ENCODE measurements at places on chromosomes 12 and 14. TPM values are rescaled to one million over a fixed set of nuclear protein-coding genes. Genes with fewer than 3 reads are reported as not detected.

DNA sequence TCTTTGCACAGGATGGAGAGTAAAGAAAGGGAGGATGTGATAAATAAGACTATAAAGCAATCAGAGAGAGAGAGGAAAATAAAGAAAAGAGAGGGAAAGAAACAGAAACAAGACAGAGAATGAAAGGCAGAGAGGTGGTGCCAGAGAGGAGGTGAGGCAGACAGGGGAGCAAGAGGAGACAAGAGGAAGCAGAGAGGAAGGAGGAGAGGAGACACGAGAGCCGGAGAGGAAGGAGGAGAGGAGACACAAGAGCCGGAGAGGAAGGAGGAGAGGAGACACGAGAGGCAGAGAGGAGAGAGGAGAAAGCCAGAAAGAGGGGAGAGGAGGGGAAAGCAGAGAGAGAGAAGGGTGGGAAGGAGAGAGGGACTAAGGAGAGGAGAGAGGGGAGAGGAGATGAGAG, 125.2 kb downstream of the PAPOLA start:
- no peak overlapping the region for H3K27ac ChIP-seq
- no peak for DNase-seq
- no peaks in the 10 kb centered on the region for H3K36me3 ChIP-seq
- H3K4me3 ChIP-seq, result no peak overlapping the region

DNA sequence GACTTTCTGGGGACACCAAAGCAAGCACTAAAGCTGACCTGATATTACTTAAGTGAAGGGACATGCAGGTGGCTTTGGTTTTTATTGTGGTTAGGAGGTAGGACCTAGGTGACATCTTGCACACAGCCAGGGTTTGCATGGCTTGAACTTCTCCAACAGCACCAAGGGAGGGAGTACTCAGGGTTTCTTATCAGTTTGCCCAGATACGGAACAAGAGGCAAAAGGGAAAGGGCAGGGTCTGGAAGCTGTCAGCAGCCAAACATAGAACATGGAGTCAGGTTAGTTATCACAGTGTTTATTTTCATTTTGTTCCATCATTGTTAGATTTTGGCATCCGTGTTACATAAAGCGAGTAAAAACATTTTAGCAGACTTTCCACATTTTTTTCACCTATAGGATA, 186.3 kb upstream of the CLEC14A start:
- H3K27me3 ChIP-seq, result no peaks in the 10 kb centered on the region
- H3K36me3 ChIP-seq, result no peaks in the 10 kb centered on the region
- DNase-seq, result no peak
- no peak overlapping the region for H3K4me3 ChIP-seq
- H3K4me1 ChIP-seq, result no peaks in the 10 kb centered on the region
- H3K27ac ChIP-seq, result no peak overlapping the region

- peak; percentile 33 for DNase-seq
- H3K27ac ChIP-seq, result no peak overlapping the region
- peaks cover 7% of the 10 kb centered on the region for H3K4me1 ChIP-seq
- no peaks in the 10 kb centered on the region for H3K27me3 ChIP-seq
- H3K4me3 ChIP-seq, result no peak overlapping the region
- no peaks in the 10 kb centered on the region for H3K36me3 ChIP-seq
Measured at GRCh38 chr14:54893151-54893760, 9.4 kb downstream of the GCH1 start.

- H3K27me3 ChIP-seq, result peaks cover 11% of the 10 kb centered on the region
- H3K27ac ChIP-seq, result no peak overlapping the region
- H3K36me3 ChIP-seq, result peaks cover 4% of the 10 kb centered on the region
Measured at GRCh38 chr14:55414551-55414950, 2.9 kb upstream of the ATG14 start.

- H3K36me3 ChIP-seq, result no peaks in the 10 kb centered on the region
- H3K4me1 ChIP-seq, result no peaks in the 10 kb centered on the region
- H3K4me3 ChIP-seq, result no peak overlapping the region
- H3K27me3 ChIP-seq, result no peaks in the 10 kb centered on the region
- no peak for DNase-seq
- no peak overlapping the region for H3K27ac ChIP-seq
Measured at GRCh38 chr14:43356979-43357545, 1150.0 kb downstream of the FSCB start.

WNT1 gene
- total RNA-seq, result not detected

- DNase-seq, result no peak
- peaks cover 15% of the 10 kb centered on the region for H3K4me1 ChIP-seq
- H3K27ac ChIP-seq, result no peak overlapping the region
Measured at GRCh38 chr12:127238107-127238506, 1028.9 kb upstream of the TMEM132C start.

- H3K27ac ChIP-seq, result no peak overlapping the region
- DNase-seq, result no peak
- peaks cover 34% of the 10 kb centered on the region for H3K36me3 ChIP-seq
- no peak overlapping the region for H3K4me3 ChIP-seq
- H3K4me1 ChIP-seq, result no peaks in the 10 kb centered on the region
- H3K27me3 ChIP-seq, result no peaks in the 10 kb centered on the region
Measured at GRCh38 chr12:70334742-70335141, 31.3 kb upstream of the KCNMB4 start.

DNA sequence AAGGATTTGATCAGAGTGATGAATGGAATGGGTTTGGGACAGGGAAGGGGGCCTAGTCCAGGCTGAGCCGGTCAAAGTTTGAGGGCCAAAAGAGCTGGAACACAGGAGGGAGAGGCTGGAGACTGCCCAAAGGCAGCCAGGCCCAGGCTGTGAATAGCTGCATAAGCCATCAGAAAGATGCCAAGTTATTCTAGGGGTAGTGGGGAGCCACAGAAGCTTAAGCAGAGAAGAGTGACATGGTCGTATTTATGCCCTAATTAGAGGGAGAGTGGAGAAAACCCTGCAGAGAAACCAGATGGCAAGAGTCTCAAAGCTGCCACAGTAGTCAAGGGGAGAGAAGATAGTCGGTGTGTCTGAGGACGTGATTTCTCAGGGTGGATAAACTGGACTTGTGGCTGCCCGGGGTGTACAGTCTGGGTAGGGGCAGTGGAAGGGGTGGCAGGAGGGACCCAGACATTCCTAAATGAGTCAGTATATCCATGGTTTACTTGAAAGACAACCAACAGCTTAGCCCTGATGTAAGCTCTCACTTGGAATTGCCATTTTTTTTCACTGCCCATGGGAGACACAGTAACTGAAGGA, 99.2 kb downstream of the PRICKLE1 start:
- H3K4me1 ChIP-seq, result peaks cover 5% of the 10 kb centered on the region
- no peak overlapping the region for H3K27ac ChIP-seq
- H3K36me3 ChIP-seq, result no peaks in the 10 kb centered on the region
- DNase-seq, result no peak
- H3K4me3 ChIP-seq, result no peak overlapping the region

GRCh38 chr12:46354802-46355199, 17.8 kb downstream of the SLC38A2 start:
- no peak overlapping the region for H3K4me3 ChIP-seq
- DNase-seq, result no peak
- no peaks in the 10 kb centered on the region for H3K4me1 ChIP-seq

GRCh38 chr12:124391340-124392261, 96.7 kb downstream of the RFLNA start:
- H3K27ac ChIP-seq, result peak overlapping the region; percentile 71
- H3K36me3 ChIP-seq, result peaks cover 68% of the 10 kb centered on the region
- peaks cover 92% of the 10 kb centered on the region for H3K4me1 ChIP-seq

DNA sequence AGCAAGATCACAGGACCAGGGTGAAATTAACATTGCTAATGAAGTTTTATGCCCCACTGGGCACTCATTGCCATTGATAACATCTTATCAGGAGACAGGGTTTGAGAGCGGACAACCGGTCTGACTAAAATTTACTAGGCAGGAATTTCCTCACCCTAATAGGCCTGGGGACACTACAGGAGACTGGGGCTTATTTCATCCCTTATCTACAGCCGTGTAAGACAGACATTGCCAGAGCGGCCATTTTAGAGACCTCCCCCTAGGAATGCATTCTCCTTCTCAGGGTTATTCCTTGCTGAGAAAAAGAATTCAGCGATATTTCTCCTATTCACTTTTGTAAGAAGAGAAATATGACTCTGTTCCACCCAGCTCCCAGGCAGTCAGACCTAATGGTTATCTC, 8.3 kb downstream of the OR4K17 start:
- no peak overlapping the region for H3K27ac ChIP-seq
- H3K27me3 ChIP-seq, result no peaks in the 10 kb centered on the region
- DNase-seq, result no peak
- H3K36me3 ChIP-seq, result no peaks in the 10 kb centered on the region

GRCh38 chr12:6211421-6211869, 11.2 kb downstream of the CD9 start:
- no peaks in the 10 kb centered on the region for H3K27me3 ChIP-seq
- peak; percentile 88 for DNase-seq
- peaks cover 70% of the 10 kb centered on the region for H3K4me1 ChIP-seq
- H3K4me3 ChIP-seq, result no peak overlapping the region
- peak overlapping the region; percentile 80 for H3K27ac ChIP-seq

DNA sequence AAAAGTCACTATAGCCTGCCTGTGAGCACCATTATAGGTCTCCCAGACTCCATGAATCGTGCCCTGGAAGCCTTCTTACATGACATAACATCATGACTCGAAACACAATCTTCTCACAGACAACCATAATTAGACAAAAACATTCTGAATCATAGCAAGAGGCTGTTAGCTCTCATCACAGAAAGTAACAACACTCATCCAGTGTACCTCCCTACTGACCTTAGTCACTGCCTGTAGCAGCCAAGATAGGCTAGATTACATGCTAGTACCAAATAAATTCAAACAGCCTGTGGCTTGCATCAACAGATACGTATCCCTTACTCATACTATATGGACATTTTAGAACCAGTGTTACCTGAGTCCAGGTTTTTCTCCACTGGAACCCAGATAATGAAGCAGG, 663.8 kb upstream of the FOXG1 start:
- H3K27me3 ChIP-seq, result no peaks in the 10 kb centered on the region
- H3K27ac ChIP-seq, result no peak overlapping the region
- H3K36me3 ChIP-seq, result no peaks in the 10 kb centered on the region
- DNase-seq, result no peak

GRCh38 chr12:4240981-4241380, 32.6 kb upstream of the CCND2 start:
- DNase-seq, result no peak
- no peak overlapping the region for H3K27ac ChIP-seq
- H3K4me3 ChIP-seq, result no peak overlapping the region
- no peaks in the 10 kb centered on the region for H3K36me3 ChIP-seq
- H3K4me1 ChIP-seq, result no peaks in the 10 kb centered on the region
- 0 out of 2 replicates have a peak, but pooled peaks cover 2% of the 10 kb centered on the region for H3K27me3 ChIP-seq

GPR84 gene
- not detected for total RNA-seq

DNA sequence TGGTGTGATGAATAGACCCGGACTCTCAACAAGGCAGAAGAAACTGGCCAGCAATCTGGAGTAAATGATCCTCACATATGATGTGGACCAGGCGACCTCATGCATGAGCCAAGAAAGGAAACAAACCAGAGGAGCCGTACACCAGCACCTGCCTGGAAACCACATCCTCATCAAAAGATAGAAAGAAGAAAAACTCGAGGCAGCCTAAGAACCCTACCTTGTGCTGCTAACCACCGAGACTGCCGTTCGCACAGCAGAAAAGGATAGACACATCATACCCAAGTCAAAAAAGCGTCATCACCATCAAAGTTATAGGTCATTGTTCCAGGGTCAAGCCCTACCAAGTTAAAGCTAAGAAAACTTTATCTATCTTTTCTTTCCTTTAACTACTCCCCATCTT, 66.7 kb downstream of the RESF1 start:
- no peak overlapping the region for H3K4me3 ChIP-seq
- no peak for DNase-seq
- H3K27me3 ChIP-seq, result peaks cover 2% of the 10 kb centered on the region
- no peaks in the 10 kb centered on the region for H3K4me1 ChIP-seq
